ENCODE measurements at places on chromosomes 1 and 21.

GRCh38 chr1:67973051-67973450, 77.4 kb downstream of the DIRAS3 start:
- DNase-seq, result peak; percentile 55

DNA sequence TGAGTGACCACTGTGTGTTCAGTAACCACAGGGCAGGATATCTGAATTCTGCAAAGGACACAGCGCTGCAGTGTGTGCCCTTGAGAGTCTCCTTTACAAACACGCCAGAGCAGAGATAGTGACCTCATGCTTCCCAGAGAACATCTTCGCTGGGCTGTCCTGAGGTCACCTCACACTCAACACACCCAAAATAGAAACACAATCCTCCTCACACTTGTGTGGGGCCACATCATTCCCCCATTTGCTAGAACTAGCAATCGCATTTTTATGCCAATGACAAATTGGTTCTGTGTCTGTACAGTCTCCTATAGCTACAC, 140.1 kb upstream of the NRIP1 start:
- DNase-seq, result no peak

- no peak for DNase-seq
Observed at GRCh38 chr1:63643517-63643916, 50.3 kb downstream of the PGM1 start.

- no peak for DNase-seq
Observed at GRCh38 chr1:22799971-22800370, 89.3 kb downstream of the EPHB2 start.

- no peak for DNase-seq
Observed at GRCh38 chr1:32533792-32534327, 5.4 kb upstream of the ZBTB8A start.

- no peak for DNase-seq
Observed at GRCh38 chr1:43042773-43043457, 84.2 kb upstream of the SLC2A1 start.

- no peak for DNase-seq
Observed at GRCh38 chr1:3986686-3987218, 86.7 kb upstream of the C1orf174 start.

GRCh38 chr1:229433364-229434004, 410 bp downstream of the ACTA1 start:
- no peak for DNase-seq

- no peak for DNase-seq
Observed at GRCh38 chr1:231625975-231626534, 535 bp upstream of the DISC1 start.

- DNase-seq, result peak; percentile 85
Observed at GRCh38 chr1:193408782-193409293, 222.4 kb upstream of the B3GALT2 start.

All from fibroblast of skin of scalp (primary cell).